ENCODE measurements at places on chromosomes 2 and 18. TPM values are rescaled to one million over a fixed set of nuclear protein-coding genes. Genes with fewer than 3 reads are reported as not detected.

TGFBRAP1 gene
- 24.1 TPM for total RNA-seq

UGT1A9 gene
- total RNA-seq = not detected

- DNase-seq = no peak
These were observed 13.0 kb downstream of the TTC32 start for GRCh38 chr2:19888831-19889230.

GRCh38 chr2:65159906-65160305, 30.0 kb upstream of the RAB1A start:
- no peak for DNase-seq

DNA sequence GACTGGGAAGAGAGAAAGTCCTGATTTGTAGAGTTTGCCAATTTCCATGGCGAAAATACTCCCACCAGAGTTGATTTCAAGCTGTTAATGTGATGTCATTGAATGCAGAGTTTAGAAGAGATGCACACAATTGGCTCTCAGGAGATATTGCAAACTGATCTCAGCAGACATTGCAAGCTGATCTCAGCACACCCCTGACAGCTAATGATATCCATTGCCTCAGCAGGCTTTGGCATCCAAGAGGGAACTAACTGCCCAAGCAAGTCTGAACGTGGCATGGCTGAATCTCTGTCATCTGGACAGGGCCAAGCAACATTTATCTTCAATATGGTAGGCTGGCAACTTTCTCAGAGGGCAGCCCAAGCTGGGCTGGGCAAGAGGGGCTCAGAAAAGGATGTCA, 78.4 kb upstream of the CYP1B1 start:
- no peak for DNase-seq

All from kidney epithelial cell (primary cell).